ENCODE measurements at places on chromosomes 7 and 10.

DNA sequence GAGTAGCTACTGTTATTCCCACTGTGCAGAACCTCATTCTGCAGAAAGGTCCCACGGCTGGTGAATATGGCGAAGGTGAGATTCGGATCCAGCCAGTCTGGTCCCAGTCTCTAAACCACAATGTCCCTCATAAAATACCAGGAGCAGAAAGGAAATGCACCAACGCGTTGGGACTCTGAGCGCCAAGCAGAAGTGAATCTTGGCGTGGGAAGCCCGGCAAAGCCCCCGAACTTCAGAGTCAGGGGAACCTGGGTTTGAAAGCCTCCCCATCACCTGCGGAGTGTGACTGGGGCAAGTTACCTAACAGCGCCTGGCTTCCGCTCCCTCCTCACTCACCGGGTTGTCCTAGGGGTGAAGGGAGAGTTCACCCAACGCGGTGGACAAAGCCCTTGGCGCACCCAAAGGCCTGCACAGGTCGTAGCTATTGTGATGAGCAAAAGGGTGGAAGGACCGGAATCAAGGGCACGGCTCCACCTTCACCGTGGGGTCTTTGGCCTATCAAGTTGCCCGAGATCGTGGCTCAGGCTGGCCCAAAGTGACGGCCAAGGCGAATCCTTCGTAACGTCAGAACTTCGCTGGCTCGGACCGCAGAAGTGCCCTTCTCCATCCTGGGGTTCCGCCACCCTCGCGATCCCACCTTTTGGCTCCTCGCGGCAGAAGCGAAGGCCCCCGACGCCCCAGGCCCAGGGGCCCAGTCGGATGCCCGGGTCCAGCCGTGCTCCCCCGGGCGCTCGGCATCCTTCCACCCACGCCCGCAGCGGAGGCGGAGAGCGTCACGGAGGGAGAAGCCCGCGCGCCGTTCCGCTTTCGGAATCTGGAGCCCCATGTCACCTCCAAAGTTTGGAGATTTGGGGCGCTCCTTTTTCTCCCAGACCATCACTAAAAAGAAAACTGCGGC is 811 bp downstream of the RGS10 start:
- DNase-seq = peak; percentile 55

GRCh38 chr7:117064688-117065087 is 111.4 kb downstream of the ST7 start:
- no peak for DNase-seq

- DNase-seq = no peak
These were observed 494.7 kb downstream of the SDK1 start for GRCh38 chr7:3795781-3796180.

GRCh38 chr7:81470724-81471379 is 299.0 kb downstream of the HGF start:
- no peak for DNase-seq

- DNase-seq = no peak
These were observed 45.5 kb downstream of the UBE2H start for GRCh38 chr7:129907122-129907736.

- DNase-seq = no peak
These were observed 71.2 kb downstream of the ALOX5 start for GRCh38 chr10:45444976-45445898.

GRCh38 chr7:3805151-3805550 is 504.1 kb downstream of the SDK1 start:
- no peak for DNase-seq

- DNase-seq = no peak
These were observed 103.1 kb downstream of the TMEM26 start for GRCh38 chr10:61350068-61350467.

DNA sequence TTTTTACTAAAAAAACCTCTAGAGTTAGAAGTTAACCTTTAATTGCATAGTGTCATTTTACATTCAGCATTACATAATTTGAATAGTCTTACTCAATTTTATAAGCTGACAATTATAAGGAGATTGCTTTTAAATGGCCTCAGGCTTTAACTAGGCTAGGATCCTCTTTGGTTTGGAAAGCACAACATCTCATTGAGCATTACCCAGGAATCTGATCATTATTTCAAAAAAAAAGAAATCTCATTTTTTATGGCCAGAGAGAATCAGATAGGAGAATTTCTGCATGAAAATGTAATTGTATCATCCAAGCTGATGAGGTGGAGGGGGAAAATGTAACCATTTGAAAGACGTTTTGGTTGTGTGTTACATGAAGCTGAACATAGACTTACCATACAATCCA is 324.9 kb upstream of the POT1 start:
- no peak for DNase-seq

GRCh38 chr10:5930272-5930671 is 40.2 kb downstream of the FBH1 start:
- no peak for DNase-seq

DNA sequence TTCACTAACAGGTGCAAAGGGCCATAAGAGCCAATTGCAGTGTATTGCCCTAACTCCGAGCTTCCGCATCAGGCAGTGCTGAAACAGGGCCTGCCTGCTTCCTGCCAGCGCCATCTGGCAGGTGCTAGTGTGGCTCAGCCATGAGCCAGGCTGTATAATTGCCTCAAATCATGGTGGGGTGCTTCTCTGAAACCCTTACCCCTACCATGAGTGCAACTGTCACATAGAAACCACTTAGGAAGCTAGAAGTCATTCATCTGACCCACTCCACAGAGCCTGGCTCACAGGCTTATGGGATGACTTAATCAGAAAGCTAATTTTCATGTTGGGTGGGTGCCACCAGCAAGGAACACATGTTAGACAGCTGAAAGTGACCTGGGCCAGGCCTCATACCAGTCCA is 133.3 kb upstream of the LAMB4 start:
- DNase-seq = peak; percentile 60
